ENCODE measurements at places on chromosomes 1 and 21.

DNA sequence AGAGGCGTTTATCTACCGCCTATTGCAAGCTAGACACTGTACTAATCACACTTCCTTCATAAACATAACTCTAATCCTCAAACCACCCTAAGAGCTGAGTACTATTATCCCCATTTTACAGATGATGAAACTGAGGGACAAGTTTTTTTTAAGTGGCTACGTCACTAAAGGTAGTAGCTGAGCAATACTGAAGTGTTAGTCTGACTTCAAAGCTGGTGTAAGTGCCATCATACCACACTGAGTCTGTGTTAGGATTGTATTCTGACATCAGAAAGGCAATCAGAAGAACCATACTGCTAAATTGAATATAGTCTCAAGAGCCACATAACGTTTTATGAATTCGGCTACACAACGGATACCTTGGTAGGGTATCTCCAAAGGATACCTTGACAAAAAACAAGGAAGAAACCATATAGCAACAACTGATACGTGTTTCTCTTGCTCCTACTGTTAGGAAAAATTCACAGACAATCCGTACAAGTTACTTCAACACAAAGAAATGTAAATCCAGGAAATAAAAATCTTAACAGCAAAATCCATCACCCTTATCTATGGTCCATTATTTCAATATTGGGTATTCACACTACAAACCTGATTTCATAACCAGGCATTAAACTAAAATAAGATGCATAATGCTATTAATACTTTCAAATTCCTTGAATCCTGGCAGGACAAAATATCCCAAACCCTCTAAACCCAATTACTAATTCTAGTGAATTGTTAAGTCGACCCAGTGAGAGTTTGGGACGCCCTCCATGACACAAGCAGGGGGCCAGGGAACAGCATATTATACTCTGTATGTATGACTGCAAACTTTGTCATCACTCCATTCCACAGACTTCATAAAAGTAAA is 1.6 kb downstream of the TP53BP2 start:
- DNase-seq: no peak

GRCh38 chr1:7580923-7581753 is 190.0 kb upstream of the VAMP3 start:
- DNase-seq: no peak

DNA sequence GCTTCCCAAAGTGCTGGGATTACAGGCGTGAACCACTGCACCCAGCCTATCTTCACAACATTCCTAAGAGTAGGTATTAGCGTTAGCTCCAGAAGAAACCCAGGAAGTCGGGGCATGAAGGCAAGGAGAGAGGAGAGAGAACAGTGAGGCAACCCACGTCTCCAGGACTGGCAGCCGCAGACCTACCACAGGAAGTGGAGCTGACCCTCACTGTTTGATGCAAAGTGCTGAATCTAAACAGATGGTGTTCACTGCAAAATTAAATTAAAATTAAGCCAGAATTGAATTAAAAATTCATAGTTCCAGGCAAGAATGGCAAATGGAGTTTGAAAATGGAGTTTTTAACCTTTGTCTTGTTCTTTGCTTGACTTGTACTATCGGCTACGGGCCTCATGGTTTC is 6.7 kb downstream of the ECE1 start:
- DNase-seq: no peak

DNA sequence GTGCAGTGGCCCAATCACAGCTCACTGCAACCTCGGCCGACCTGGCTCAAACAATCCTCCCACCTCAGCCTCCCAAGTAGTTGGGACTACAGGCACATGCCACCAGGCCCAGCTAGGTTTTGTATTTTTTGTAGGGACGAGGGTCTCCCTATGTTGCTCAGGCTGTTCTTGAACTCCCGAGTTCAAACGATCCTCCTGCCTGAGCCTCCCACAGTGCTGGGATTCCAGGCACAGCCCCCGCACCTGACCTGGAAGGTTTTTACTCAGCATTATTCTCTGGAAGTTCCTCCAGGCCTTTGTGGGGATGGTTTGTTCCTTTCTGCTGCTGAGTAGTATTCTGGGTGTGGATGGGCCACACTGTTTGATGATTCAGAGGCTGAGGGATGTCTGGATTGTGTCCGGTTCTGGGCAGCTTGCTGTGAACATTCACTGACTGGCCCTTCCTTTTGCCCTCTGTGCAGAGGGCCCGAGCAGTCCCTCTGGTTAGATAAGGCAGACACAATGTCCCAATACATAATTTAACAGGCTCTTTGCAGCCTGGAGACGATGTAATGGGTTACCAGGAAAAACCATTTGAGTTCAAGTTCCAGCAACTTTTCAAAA is 6.0 kb upstream of the TRAPPC10 start:
- no peak for DNase-seq

DNA sequence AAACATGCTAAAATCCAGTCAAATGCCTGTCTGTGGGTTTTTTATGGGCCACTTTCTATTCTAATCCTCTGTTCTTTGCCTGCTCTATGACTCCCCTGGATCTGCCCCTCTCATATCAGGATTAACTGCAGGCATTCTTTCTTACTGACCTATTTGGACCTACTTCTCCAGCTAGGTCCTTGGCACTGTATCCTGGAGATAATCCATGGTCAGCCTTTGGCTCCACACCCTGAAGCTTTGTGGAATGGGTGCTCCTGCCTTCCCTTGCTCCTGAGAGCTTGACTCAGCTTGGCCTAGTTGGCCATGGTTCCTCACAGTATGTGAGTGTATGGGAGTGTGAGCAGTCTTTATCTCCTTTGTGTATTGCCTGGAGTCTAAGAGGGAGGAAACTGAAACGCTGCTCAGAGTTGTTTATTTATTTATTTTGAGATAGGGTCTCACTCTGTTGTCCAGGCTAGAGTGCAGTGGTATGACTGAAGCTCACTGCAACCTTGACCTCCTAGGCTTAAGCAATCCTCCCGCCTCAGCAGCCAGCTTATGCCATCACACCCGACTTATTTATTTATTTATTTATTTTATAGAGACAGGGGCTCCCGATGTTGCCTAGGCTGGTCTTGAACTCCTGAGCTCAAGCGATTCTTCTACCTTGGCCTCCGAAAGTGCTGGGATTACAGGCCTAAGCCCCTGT is 28.7 kb upstream of the CDC14A start:
- DNase-seq: no peak

DNA sequence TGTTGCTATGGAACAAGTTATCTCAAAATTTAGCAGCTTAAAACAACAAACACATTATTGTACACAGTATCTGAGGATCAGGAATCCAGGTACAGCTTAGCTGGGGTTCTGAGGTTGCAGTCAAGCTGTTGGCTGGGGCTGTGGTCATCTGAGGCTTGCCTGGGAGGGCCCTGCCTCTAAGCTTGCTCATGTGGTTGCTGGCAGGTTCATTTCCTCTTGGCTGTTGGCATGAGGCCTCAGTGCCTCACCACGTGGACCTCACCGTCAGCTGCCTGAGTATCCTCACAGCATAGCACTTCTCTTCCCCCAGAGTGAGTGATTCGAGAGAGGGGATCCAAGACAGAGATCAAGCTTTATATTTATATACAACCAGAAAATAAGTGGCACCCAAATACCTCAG is 18.6 kb downstream of the NTPCR start:
- DNase-seq: no peak

DNA sequence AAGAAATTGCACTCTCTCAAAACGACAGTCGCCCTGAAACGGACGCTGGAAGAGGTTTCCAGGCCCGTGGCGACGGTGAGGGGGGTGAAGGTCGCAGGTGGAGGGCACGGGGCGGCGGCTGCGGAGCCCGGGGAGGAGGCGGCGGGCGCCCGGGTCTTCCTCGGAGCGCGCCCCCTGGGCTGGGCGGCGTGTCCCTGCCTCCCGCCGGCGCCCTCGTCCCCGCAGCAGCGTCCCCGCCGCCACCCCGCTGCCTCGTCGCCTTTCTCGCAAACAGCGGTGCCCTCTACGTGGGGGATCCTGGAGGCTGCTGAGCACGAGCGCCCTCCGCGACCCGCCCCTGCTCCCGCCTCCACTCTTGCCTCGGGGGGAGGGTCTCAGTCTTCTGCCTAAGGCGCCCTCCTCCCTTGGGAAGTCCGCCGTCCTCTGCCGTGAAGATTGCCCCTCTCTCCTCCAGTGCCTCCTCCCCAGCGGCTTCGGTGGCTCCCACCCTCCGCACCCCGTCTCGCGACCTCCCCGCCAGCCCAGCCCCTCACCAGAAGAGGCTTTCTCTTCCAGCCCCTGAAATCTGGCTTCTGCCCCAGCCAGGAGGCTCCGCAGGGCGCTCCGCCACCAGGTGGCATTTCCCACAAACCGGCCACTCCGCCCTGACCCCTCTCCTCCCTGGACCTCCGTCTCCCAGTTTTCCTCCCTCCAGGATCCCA is 227.4 kb downstream of the SDCCAG8 start:
- no peak for DNase-seq

DNA sequence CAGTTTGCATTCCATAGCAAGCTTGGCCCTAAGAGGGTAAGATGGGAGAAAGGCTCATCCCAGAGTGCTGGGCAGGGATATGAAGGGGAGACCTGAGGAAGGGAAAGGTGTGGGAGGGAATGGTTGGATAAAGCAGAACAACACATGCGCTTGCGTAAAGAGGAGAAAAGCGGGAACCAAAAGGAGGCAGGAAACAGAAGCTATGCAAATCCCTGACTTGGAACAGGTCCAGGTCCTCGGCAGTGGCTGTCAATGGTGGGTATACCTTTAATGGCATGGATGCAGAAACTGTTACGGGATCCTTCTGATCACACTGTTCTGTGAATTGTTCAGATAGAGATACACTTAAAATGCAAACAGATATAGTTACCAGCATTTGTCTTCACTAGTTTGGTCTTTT is 455.6 kb downstream of the SIPA1L2 start:
- no peak for DNase-seq

Data from stimulated activated CD8-positive, alpha-beta memory T cell treated with anti-CD3 and anti-CD28 coated beads, Interleukin-12 subunit alpha, Interleukin-12 subunit beta, amount 100 ng/mL, for 4 hours (primary cell).